HEK293T (cell line): ENCODE measurements at places on chromosomes 11 and 22.

DNA sequence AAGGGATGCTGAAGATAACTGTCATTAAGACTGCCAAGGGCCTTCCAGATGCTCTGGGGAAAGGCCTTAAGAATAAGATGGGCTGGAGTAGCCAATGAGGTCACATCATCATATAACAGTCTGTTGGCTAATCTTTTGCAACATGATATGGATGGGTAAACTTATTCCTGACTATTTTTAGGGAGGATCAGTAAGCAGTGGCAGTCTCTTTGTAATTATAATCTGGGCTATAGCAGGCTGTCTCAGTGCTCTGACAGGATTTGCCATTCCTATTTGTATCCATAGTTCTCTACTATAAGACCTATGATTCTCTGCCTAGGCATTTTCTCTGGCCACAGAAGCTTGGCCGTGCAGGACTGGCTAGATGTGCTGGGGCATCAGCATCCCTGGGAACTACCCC, 16.1 kb upstream of the CALCB start:
- DNase-seq: no peak

GRCh38 chr11:748007-748359, 719 bp downstream of the TALDO1 start:
- no peak for DNase-seq

DNA sequence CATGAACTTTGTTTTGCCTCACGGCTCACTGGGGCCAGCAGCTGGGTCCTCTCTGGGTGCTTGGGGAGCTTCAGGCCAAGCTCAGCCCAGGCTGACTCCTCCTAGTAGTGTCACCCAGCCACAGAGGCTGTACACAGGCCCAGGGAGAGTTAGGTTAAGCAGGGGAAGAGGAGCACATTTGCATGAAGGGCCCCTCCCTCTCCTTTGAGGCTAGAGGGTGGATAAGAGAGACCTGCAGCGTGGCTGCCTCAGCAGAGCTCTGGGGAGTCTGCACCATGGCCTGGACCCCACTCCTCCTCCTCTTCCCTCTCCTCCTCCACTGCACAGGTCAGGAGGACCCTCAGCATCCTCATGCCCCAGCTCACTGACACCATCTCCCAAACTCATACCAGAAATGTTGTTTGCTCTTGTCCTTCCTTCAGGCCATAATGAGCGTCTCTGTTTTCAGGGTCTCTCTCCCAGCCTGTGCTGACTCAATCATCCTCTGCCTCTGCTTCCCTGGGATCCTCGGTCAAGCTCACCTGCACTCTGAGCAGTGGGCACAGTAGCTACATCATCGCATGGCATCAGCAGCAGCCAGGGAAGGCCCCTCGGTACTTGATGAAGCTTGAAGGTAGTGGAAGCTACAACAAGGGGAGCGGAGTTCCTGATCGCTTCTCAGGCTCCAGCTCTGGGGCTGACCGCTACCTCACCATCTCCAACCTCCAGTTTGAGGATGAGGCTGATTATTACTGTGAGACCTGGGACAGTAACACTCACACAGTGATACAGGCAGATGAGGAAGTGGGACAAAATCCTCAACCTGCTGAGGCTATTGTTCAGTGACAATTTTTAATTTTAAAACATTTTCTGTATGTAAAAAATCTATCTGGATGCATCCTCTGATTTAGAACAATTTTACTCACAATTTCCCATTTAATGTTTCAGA, 82.4 kb upstream of the VPREB1 start:
- DNase-seq: no peak

DNA sequence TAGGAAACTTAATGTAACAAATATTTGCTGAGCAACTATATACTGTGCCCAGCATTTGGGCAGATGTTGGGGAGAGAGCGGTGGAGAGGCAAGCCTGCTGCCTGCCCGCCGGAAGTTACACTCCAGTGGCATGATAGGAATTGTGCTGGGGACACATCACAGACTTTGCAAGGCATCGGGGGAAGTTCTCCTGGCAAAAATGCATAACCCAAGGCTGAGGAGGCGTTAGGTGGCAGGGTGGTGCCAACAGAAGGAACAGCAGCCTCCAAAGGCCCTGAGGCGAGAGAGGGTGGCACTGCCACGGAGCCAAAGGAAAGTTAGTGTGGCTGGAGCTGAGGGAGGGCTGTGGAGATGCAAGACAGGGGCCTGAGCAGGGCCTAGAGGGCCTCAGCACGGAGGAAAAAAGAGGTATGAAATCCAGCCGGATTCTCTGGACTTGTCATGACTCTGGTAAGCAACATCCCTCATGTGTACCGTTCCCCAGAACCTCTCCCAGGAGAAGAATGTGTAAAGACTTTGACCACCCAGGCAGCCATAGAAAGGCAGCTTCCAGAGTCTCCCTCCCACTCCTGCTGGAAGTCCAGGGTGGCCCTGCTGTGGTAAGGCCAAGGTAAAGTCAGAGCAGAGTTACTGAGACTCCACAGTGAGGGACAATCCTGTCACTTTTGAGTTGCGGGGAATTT, 76.1 kb upstream of the RAB1B start:
- no peak for DNase-seq

DNA sequence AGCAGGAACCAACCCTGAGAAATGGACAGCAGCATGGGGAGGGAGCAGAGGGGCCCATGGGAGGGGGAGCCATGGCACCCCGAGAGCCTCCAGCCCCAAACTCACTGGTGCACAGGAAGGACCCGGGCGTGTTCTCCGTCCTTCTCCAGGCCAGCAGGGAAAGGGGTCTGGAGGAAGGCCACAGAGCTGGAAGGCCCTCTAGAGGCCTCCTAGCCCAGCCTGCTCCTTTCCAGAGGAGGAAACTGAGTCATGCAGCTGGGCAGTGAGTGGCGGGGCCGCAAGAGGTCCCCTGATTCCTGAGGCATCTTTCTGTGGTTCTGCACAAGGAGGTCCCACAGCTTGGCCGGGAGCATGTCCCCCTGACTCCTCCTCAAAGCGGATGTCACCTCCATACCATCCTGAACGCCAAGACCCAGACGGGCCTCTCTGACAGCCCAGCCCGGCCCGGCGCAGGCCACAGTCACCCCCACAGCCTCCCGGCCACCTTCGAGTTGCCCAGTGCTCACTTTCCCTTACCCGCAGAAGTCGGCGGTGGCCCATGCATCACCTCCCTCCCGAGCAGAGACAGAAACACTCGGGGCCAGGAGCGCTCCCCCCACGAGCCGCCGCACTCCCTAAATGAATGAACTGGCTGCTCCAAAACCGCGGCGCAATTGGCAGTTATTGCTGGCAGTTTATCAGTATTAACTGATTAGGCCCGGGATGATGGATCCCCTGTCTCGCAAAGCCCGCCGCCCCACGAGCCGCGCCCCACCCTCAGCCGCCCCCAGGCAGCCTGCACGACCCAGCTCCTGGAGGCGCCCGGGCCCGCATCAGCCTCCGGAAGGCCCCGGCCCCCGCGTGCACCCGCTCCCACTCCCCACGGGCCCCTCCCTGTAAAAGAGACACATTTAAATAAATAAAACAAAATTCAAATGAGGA, 272.5 kb downstream of the BUD13 start:
- DNase-seq: no peak

- DNase-seq: no peak
Observed at GRCh38 chr22:42985531-42985905, 29.4 kb downstream of the PACSIN2 start.
